Foreskin keratinocyte (primary cell): ENCODE measurements at places on chromosomes 4 and X. TPM values are rescaled to one million over a fixed set of nuclear protein-coding genes. Genes with fewer than 3 reads are reported as not detected.

GRCh38 chrX:24232796-24233195 is 81.1 kb downstream of the SUPT20HL2 start:
- no peak for DNase-seq

- DNase-seq: no peak
Observed at GRCh38 chr4:149120331-149121022, 678.3 kb upstream of the NR3C2 start.

- no peak for DNase-seq
Observed at GRCh38 chrX:131792789-131793462, 230.2 kb upstream of the STK26 start.

GRCh38 chr4:152243206-152243605 is 292.7 kb downstream of the FBXW7 start:
- no peak for DNase-seq

- no peak for DNase-seq
Observed at GRCh38 chr4:78721747-78722146, 54.4 kb upstream of the BMP2K start.

DNA sequence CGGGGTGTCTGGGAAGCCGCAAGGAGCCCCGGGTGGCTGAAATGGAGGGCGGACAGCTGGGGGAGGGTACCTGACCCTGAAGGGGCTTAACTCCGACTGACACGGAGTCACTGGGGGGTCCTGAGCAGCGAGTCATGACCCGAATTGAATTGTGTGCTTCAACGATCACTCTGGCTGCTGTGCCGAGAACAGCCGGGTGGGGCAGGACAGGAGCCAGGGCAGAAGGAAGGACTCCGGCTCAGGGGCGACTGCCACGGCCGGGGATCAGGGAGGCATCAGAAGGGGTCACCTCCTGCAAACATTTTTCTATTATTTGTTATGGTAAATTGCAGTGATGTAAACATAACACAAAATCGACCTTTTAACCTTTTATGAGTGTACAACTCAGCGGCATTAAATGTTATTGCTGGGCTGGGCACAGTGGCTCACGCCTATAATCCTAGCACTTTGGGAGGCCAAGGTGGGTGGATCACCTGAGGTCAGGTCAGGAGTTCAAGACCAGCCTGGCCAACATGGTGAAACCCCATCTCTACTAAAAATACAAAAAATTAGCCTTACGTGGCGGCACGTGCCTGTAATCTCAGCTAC is 21.6 kb downstream of the ZFYVE28 start:
- DNase-seq: no peak

- DNase-seq: peak; percentile 61
Observed at GRCh38 chrX:121641560-121641959, 594.1 kb downstream of the GLUD2 start.

DNA sequence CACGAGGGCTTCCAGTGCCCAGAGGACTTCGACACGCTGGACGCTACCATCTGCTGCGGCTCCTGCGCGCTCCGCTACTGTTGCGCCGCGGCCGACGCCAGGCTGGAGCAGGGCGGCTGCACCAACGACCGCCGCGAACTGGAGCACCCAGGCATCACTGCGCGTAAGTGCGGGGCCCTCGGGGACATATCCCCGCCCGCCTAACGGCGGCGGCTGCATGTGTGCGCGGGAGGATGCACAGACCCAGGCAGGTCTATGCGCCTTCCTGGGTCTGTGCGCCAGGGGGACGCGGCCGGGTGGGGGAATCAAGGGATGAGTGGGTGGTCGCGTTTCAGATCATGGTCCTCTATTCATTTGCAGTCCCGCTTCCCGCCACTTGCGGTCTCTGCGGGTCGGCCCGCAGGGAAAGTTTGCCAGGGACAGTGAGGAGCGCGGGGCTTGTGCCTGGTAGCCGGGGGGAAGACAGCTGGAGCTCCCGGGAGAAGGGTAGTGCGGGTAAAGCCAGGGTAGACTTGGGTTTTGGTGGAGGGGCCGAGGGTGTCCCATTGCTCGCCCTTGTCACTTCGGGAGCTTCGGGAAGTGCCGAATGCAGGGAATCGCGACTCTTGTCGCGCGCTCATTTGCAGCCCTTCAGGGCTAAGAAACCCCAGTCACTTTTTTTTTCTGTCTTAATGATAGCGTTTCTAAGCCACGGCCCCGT is 1.0 kb downstream of the SHISA3 start:
- peak; percentile 10 for DNase-seq

DNA sequence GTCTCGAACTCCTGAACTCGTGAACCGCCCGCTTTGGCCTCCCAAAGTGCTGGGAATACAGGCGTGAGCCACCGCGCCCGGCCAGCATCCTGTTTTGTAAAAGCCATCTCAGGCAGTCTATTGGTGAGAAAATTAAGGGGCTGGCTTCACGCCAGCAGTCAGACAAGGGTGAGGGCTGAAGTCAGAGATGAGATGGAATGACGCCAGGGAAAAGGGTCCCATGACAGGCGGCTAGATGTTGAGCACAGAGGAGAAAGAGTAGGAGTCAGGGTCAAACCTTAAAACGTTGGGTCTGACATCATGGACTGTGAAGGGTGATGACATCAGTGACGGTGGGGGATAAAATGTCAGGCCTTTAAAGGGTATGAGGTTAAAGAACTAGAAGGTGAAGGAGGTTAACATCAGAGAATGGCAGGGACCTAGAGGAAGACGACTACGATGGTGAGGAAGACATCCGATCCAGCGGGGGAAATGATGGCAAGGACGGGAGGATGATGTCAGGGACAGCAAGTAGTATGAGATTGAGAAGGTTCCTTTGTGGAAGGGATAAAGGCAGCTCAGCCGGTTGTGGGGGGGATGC is 504 bp upstream of the RBM3 start:
- DNase-seq: no peak

The LONRF3 gene
- polyA plus RNA-seq: not detected in 2 replicates

The ADAM29 gene
- not detected in 2 replicates for polyA plus RNA-seq

The TMEM156 gene
- polyA plus RNA-seq: 0.11 and 0.72 TPM in 2 replicates

The SLITRK4 gene
- polyA plus RNA-seq: not detected in 2 replicates

The MAMLD1 gene
- polyA plus RNA-seq: 1.1 and 1.2 TPM in 2 replicates

The TGIF2LX gene
- not detected in 2 replicates for polyA plus RNA-seq

The TMPRSS11A gene
- polyA plus RNA-seq: not detected in 2 replicates

The PRR32 gene
- not detected in 2 replicates for polyA plus RNA-seq
